ENCODE measurements at places on chromosomes 4 and X.

- no peak for DNase-seq
Measured at GRCh38 chrX:17542123-17542522, 167.1 kb downstream of the NHS start.

DNA sequence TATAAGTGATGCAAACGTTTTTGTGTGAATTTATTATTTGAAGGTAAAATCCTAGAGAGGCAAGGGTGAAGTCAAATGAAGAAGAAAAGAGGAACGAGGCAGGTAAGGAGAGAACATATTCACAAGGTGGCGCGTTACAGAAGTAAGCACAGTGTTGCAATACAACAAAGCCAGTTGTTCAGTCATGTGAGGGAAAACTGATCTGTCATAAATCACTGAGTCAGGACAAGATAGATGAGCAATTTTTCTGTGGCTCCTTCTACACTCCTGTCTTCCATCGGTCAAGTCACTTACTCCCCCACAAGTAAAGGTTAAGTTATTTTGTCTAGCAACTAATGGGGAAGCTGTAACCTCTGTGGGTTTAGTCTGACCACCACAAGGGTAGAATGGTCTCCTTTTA is 203.0 kb upstream of the GK2 start:
- no peak for DNase-seq

- no peak for DNase-seq
Measured at GRCh38 chr4:15043226-15043625, 40.9 kb downstream of the CPEB2 start.

DNA sequence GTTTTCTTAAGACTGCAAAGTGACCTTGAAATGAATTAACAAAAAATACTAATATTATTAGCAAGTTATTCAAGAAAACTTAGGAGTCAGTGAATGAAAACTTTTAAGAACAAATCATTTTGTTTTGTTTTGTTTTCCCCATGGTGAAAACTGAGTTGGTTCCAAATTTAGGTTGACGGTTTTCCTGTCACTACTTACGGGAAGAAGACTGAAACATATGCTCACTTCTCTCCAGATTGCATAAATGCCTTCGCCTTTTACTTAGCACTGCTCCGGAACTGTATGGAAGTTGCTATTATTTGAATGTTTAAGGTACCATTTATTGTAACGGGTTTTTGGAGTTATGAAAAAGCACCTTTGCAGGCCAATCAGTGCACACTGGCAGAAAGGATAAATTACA is 42.8 kb downstream of the DOCK11 start:
- no peak for DNase-seq

- DNase-seq = no peak
Measured at GRCh38 chrX:22357621-22358020, 84.9 kb downstream of the CBLL2 start.

DNA sequence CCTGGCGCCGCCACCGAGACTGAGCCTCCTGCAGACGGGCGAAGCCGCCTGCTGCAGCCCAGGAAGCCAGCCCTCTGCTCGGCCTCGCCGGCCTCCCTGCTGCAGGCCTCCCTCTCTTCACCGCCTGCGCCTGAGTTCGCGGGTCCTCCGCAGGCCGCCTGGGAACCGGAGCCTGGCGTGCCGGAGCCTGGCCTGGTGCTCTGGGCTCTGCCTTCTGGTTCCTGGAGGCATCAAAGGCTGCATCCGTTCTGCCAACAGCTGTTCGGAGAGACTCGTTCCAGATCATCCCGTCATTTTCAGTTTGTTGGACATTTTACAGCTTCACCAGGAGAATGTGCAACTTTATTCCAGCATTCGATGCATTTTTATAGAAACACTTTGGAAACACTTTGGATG is 178.0 kb downstream of the DCLK2 start:
- no peak for DNase-seq

DNA sequence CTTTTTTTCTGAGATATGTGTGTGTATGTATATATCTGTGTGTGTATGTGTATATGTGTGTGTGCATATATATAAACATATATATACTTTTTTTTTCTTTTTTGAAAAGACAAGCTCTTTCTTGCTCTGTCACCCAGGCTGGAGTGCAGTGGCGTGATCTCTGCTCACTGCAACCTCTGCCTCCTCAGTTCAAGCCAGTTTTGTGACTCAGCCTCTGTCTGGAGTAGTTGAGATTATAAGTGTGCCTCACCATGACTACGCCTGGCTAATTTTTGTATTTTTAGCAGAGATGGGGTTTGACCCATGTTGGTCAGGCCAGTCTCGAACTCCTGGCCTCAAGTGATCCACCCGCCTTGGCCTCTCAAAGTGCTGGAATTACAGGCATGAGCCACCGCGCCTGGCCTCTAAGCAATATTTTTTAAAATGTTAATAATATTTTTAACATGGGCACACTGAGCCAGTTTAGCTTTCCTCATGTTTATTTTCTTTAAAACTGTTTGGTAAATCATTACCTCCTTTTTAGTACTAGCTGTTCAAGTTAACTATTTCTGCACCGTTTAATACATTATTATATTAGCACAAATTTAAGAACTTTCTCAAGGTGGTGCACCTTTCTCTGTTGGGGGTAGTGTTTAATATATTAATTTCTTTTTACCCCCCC is 33.3 kb downstream of the BBS12 start:
- no peak for DNase-seq

- DNase-seq = no peak
Measured at GRCh38 chr4:90118527-90119195, 8.5 kb upstream of the CCSER1 start.

DNA sequence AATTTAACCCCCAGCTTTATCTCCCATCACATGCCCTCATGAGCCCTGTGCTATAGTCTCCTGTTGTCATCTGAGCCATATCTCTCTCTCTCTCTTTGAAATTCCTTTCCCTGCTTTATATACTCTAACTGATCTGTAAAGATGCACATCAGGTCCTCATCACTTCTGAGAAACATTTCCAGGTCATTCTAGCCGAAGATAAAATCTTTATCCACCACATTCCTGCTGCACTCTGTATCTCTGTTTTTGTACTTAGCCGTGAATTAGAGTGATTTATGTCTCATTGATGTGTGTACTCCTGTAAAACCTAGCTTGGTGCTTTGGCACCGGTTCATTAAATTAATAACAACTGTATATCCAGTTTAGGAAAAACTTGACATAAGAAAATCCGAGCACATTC is 113.2 kb downstream of the AFF2 start:
- DNase-seq = no peak

DNA sequence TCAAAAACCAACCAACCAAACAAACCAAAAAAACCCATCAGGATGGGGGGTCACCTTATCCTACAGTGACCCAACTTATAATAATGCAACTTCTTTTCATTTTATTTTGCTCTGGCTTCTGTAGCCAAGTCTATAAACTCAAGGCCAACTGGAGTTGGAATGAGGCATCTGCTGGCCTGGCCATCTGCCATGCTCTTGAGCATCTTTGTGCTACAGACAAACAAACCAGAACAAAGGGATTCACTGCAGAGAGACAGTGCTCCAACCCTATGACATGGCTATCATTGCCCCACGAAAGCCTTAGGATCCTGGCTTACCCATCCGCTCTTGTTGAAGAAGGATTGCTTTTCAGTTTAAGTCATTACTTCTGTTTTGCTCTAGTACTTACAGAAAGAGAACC is 49.2 kb upstream of the SCRG1 start:
- no peak for DNase-seq

GRCh38 chr4:38456096-38456495 is 207.9 kb upstream of the KLF3 start:
- DNase-seq = no peak

GRCh38 chrX:56026815-56027214 is 205.3 kb upstream of the KLF8 start:
- DNase-seq = no peak

- DNase-seq = no peak
Measured at GRCh38 chr4:48367016-48367415, 25.7 kb downstream of the SLAIN2 start.

DNA sequence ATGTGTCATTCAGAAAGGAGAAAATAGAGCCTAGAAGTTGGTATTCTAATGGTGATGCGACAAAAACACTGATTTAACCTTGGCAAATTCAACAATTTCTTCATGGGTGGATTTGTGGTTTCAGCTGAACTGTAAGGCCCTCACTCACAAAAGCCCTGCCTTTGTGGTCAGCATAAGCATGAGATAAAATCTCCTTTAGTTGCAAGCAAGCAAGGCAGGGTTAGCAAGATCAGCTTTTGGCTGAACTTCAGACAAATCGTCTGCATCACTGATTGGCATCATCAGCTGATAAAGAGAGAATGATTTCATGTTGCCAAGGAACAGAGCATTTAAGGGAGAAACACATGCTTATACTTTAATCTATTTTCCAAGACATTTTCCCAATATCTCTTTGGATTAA is 2582.2 kb downstream of the PCDH7 start:
- no peak for DNase-seq

GRCh38 chr4:16590797-16591196 is 307.6 kb downstream of the LDB2 start:
- DNase-seq = no peak

GRCh38 chr4:83036991-83037665 is 2.1 kb downstream of the COPS4 start:
- no peak for DNase-seq

DNA sequence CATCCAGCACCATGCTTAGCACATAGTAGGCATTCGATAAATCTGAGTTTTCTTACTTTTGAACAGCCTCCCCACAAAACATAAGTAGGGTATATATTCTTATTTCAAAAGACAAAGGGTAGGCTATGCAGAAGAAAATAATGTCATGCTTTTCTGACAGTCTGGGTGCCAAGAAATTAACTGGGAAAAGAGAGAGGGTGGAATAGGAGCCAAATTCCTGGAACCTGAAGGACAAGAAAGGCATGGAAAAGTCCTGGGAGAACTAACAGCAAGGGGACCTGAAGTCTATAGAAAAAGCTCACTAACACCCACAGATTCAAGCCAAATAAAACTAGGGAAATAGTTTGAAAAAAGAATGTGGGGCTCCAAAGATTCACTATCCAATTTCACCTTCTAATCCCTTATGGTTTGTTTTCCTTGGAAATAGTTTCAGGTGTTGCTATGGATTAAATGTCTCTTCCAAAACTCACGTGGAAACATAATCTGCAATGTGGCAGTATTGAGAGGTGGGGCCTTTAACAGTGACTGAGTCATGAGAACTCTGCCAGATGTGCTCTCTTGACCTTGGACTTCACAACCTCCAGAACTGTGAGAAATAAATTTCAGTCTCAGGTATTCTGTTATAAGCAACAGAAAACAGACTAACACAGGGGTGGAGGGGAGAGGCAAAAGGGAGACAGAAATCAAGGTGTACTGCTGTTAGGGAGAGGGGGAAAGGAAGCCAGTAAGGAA is 173.3 kb upstream of the ARHGEF9 start:
- DNase-seq = no peak

DNA sequence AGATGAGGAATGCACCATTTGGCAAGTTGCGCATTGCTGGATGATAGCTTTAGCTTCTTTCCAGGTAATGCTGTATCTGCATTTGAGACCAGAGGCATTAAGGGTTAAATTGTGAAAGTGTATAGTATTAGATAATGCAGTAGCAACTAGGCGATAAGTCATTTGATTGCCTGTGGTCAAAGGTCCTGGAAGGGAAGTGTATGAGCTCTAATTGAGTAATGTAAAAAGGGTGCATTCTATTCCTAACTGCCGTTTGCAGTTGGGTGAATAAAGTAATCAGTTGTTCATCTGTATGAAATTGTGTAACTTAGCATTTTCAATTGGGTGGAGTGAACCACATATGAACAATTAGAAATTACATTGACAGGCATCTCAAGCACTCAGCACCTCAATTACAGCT is 54.5 kb upstream of the WDR1 start:
- no peak for DNase-seq

GRCh38 chrX:78747489-78747888 is at the start of gene LPAR4:
Gene LPAR4, plus strand, starts transcription at chrX:78747720. Its CDS starts 7,150 bp downstream, at chrX:78754870.
- no peak for DNase-seq

DNA sequence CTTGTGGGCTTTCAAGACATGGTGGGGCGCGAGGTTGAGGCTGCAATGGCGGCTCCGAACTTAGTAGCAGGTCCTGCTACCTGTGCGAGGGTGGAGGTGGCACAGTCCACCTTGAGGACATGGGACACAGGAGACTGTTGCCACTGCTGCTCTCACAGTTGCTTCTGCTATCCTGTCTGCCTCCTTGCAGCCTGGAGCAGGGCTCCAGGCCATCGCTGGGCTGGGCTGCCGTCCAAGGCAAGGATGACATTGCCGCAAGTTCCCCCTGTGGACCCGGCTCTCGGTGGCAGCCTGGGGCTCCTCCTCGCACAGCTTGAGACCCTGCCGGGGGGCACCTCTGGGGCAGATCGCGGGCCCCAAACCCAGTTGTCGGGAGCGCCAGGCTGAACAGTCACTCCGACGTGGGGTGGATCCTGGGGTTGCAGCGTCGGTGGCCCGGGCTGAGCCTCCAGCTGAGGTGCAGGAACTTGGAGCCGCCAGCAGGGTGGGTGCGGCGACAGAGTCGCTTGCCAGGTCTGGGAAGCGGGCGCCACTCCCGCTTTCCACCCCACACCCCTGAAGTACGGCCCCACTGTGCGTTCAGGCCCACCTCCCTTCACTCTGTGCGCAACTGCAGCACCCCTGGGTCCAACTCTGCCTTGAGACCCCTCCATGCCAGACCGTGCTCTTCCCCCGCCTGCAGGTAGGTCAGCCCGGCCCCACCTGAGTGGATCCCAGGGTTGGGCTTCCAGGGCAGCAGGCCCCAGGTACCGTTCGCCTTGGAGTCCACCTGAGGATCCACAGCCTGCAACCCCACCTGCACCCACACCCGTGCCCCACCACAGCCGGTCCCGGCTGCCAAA is 192.7 kb upstream of the NUDT6 start:
- no peak for DNase-seq

DNA sequence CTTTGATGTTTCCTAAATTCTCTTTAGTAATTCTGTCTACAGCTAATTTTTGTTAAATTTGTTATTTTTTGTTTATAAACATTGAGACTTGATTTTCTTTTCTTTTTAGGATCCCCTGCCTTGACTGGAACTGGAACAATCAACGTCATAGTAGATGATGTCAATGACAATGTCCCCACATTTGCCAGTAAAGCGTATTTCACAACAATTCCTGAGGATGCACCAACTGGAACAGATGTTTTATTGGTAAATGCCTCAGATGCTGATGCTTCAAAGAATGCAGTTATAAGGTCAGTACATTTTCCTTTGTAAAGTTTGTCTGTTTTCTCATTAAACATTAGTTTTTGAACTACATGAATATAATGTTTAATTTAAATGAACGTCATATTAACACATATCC is 119.4 kb downstream of the FAT4 start:
- DNase-seq = no peak

DNA sequence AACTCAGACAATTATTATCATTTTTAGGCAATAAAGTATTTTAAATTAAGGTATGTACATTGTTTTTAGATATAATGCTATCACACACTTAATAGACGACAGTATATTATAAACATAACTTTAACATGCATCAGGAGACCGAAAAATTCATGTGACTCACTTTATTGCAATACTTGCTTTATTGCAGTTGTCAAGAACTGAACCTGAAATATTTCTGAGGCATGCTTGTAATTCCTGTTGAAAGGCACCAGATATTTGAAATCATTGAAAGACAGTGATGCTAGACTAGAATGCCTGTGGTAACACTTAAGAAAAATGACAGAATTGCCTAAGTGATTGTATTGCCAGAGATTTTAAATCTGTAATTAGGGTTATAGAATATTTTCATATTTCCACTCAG is 175.6 kb upstream of the MAGEB2 start:
- DNase-seq = no peak
